ENCODE measurements at places on chromosomes 11 and 22.

- DNase-seq, result peak; percentile 83
Measured at GRCh38 chr11:2305140-2305778, 3.4 kb downstream of the TSPAN32 start.

GRCh38 chr11:66912911-66913310 lies 45.3 kb downstream of the PC start:
- DNase-seq, result no peak

DNA sequence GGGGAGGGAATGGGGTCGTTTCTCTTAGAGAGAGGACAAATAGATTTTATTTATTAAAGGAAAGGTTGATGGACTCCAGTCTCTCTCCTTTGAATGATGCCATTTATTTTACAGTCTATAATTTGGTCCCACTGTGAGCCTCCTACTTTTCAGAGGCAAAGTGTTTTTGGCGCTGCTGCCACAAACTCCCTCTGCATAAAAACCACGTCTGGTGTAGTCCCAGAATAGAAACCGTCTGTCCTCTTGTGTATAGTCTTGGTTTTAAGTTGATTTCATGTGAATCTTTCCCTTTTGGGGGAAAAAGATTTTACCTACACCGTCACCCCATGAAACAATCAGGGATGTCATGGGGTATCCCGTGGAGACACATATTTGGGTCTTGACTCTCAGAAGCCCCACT lies 143.6 kb upstream of the SEZ6L start:
- DNase-seq, result no peak

DNA sequence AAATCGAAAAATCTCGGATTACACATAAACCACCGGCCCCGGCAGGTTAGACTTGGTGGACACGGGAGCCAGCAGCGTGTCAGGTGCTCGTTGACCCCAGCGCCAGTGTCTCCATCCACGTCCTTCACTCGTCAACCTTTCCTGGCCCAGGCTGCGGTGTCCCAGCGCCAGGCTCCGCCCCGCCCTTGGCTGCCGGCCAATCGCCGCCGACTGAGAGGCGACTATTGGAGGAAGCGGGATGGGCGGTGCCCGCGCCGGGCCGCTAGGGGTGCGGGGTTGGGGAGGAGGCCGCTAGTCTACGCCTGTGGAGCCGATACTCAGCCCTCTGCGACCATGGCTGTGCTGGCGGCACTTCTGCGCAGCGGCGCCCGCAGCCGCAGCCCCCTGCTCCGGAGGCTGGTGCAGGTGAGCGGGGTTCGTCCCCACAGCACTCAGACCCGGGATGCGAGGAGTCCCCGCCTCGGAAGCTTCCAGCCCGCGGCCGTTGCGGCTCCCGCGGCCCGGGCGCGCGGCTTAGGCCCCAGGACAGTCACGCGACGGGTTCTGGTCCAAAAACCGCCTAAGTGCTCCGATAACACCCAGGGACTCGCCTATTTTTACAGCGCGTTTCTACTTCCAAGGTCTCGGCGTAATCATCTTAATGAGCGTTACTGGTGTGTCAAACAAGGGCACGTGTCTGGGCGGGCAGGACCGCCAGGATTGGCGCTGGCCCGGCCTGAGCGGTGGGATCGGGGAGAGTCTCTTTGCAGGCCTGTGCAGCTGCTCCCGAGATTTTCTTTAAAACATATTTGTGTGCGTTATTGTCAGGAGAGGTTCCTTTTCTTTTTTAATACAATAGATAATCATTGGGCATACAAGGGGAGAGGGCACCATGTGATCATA lies at the start of gene ACAT1:
TSS of gene ACAT1 (plus strand) at position 294 of the 882 bp plus-strand sequence. CDS start at position 334, 40 bp downstream.
- DNase-seq, result peak; percentile 97

GRCh38 chr11:77086521-77087472 lies 15.8 kb upstream of the OMP start:
- no peak for DNase-seq

DNA sequence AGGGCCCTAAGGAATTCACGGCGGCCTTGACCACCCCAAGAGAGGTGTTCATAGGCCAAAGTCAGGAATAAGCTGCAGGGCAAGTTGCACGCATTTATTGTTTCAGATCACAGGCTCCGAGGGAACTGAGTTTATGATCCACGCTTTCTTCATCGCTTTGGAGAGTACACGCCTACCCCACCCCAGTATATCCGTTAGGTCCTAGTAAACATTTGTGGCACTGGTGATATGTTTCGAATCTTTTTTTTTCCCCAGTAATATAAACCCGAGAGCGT lies 805 bp downstream of the GANAB start:
- no peak for DNase-seq

GRCh38 chr22:38211556-38211955 lies 9.8 kb downstream of the MAFF start:
- no peak for DNase-seq

DNA sequence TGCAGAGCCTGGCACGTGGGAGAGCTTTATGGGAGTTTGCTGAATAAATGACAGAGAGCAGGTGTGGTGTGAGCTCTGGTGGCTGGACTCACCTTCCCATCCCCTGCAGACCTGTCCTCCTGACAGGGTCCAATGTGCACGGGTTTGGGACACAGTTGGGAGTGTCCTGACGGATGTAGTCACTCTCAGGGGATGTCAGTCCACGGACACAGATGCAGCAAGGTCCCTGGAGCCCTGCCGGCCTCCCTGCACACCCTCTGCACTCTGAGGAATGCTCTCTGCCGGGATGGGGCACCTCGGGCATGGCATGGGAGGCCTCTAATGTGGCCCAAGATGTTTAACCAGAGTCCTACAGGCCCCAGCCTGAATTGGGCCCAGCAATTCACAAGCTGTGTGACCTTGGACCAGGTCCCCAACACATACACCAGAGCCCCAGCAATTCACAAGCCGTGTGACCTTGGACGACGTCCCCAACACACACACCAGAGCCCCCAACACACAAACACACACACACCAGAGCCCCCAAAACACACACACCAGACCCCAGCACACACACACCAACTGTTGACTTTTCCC lies 30.0 kb upstream of the RFPL3 start:
- DNase-seq, result no peak

DNA sequence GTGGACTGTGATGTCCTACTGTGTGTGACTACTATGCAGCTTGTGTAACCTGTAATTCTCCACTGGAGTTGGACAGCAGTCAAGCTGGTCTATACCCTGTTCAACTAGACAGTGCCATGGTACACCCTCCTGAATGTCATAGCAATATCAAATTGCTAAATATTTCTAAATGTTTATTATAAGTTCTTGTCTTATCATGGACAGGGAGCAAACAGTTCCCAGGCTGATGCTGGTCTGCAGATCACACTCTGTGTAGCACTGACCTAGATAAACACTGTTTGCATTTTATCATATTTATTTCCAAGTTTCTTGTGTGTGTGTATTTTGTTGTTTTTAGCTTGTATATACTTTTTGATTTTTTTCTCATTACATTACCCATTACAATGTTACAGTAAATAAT lies 22.0 kb downstream of the PARVA start:
- DNase-seq, result no peak

DNA sequence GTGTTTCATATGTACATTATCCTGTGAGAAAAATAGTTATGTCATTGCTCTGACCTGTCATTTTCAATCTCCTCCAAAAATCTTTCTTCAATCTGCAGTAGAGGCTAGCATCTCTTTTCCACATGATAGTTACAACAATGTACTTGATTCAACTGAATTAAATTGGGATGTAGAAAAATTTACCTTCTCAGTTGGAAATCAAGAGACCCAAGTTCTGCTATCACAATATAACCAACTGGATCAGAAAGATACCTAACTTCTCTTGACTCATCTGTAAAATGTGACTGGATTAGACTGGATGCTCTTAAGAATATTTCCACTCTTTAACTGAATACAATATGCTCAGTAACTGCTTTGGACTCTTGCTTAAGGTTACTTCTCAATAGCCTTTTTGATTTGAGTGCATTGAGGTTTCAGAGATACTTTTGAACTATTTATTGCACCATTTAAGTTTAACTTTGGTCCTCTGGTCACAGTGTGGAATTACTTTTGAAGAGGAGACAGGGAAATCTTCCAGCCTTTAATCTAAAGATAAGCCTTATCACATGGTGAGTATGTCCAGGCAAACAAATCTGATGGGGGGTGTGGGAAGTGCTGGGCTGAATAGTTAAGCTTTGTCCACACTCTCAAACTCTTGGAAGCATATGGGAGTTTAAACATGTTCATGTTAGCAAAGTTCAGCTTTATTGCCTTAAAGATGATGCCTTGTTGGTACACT lies 82.3 kb downstream of the YAP1 start:
- no peak for DNase-seq

GRCh38 chr11:102081313-102081712 lies 28.9 kb upstream of the YAP1 start:
- DNase-seq, result no peak

- DNase-seq, result no peak
Measured at GRCh38 chr11:86230179-86230804, 14.3 kb upstream of the EED start.

DNA sequence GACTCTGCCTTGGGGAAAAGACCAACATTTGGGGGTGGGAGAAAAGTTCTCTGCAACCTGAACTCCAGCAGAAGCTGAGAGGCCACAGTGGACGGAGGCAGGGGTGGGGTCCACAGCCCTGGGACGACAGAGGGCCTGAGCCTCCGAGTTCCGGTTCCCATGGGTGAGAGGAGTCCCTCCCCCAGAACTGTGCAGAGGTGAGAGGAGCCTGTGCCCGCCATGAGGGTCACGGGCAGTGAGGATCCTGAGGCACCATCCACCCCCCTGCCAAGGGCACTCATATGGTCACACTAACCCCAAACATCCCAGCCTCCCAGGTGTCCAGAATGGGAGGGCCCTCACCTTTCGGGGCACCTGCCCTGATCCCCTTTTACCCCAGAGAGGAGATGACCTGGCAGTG lies 30.5 kb downstream of the KIAA0930 start:
- no peak for DNase-seq

DNA sequence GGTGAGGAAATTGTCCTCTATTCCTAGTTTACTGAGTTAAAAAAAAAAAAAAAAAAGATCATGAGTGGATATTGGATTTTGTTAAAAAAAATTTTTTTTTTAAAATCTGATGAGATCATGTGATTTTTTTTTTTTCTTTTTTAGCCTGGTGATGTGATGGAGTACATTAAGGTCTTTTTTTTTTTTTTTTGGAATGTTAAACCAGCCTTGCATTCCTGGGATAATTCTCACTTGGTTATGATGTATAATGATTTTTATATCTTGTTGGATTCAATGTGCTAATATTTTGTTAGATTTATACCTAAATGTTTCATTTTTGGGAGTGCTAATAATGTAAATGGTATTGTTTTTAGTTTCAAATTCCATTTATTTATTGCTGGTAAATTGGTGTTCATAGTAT lies 43.3 kb downstream of the DDX10 start:
- no peak for DNase-seq
